Cardiac fibroblast (primary cell): ENCODE measurements at places on chromosomes 3 and 15.

GRCh38 chr3:144282313-144282712 lies 310.7 kb downstream of the DIPK2A start:
- no peak for DNase-seq

GRCh38 chr3:69011096-69011730 lies 2.3 kb downstream of the EOGT start:
- DNase-seq: peak; percentile 42

GRCh38 chr3:46359733-46360493 lies 6.0 kb downstream of the CCR2 start:
- peak; percentile 33 for DNase-seq

DNA sequence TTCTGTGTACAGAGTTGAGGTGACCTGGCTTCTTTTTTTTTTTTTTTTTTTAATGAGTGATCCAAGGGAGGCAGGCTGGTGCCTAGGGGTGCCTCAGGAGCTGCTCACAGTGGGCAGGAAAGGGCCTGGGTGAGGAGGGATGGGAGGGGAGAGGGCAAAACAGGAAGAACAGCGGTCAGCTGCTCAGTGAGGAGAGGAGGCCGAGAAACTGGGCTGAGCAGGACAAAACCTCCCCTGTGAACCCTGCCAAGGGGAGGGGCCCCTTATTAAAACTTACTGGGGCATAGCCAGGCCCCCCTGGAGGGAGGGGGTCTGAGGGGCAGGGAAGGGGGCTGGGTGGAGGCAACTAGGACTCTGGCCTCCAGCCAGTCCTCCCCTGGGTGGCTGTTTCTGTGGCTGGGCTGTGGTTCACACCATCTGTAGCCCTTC lies 3.5 kb downstream of the PLEKHO2 start:
- no peak for DNase-seq

GRCh38 chr15:94582368-94582767 lies 351.0 kb downstream of the MCTP2 start:
- DNase-seq: peak; percentile 21

- no peak for DNase-seq
These were observed 134.8 kb downstream of the THRB start for GRCh38 chr3:24359645-24360462.

DNA sequence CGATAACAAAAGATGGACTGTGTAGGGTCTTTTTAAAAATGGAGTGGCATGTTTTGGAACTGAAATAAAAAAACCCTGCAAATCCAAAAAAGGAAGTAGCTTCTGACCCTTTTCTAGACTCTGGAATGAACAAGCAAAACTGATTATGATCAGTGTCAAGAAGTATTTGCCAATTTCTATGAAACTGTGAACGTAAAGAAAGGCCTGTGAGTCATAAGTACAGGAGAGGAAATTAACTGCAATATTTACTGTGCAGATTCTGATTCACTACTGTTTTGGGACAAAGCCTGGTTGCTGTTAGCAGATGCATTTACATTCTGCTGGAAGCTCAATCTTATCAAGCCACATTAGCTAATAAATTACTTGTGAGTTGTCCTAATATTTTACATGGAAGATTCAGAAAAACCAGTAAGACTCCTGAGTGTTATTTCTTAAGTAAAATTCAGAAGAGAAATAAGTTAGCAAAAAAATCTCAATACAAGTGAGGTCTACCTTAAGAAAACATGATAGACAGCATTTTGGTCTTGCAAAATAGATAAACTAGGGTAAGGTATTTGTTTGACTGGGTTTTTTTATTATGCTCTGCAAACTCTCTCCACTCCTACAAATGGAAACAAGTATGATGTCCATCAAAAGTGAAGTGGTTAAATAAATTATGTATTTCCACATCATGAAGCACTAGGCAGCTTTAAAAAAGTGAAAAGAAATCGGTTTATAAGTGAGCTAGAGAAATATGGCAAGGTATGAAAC lies 90.2 kb upstream of the LMOD3 start:
- DNase-seq: peak; percentile 85

DNA sequence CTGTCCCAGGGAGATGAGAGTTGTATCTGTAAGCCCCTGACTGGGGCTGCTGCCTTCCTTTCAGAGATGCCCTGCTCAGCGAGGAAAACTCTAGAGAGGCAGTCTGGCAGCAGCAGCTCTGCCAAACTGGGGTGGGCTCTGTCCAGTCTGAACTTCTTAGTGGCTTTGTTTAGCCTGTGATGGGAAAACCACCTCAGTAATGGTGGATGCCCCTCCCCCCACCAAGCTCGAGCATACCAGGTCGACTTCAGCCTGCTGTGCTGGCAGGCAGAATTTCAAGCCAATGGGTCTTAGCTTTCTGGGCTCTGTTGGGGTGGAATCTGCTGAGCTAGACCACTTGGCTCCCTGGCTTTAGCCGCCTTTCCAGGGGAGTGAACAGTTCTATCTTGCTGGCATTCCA lies 218.3 kb downstream of the TUSC7 start:
- DNase-seq: no peak

DNA sequence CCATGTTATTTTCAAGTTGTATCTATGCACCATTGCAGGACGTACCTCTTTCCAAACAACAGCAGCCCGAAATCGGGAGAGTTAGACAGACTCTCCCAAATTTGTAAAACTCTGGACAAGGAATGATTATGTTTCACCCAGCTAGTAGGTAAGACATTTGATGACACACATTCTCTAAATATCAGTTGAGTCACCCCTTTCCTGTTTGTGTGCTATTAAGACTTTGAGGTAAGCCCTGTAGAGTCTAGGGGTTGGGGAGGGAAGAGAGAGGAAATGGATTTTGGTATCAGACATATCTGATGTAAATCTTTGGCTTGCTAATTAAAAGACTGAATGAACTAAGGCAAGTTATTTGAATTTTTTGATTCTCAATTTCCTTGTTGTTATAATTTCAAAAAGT lies 999.0 kb downstream of the TUSC7 start:
- no peak for DNase-seq

DNA sequence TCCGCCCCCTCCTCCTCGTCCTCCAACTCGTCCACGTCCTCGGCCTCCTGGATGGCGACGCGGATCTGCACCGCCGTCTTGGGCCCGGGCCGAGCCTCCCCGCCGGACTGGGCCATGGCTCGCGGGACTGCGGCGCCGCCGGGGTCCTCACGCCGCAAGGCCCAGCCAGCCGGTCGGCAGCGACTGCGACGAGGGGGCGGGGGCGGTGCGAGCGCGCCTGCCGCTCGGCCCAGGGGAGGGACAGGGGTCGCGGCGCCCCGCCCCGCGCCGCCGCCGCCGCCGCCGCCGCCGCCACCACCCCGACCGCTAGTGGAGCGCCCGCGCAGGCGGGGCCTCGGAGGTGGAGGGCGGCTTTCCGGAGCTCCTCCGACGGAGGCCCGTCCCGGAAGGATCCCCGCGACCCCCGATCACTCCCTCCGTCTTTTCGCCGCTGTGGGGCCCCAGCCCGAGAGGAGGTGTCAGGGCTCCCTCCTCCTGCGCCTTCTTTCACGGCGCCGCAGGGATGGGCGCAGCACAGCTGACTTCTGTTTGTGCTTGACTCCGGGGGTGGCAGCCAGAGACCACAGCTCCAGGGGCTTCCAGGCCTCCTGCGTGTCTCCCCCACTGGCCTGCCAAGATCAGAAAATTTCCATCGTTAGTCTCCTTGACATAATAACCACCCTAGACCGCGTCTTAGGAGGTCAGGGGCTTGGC lies at the start of gene LARP6:
Gene LARP6, minus strand, starts transcription at position 185 of the 693 bp plus-strand sequence. Its CDS starts 69 bp downstream, at position 116.
- DNase-seq: peak; percentile 29

- DNase-seq: peak; percentile 76
These were observed 60.5 kb downstream of the ITGB5 start for GRCh38 chr3:124826703-124827102.

- DNase-seq: no peak
These were observed 6.4 kb upstream of the SNUPN start for GRCh38 chr15:75631935-75632334.

GRCh38 chr3:115292677-115293165 lies 145.6 kb upstream of the ZBTB20 start:
- no peak for DNase-seq

DNA sequence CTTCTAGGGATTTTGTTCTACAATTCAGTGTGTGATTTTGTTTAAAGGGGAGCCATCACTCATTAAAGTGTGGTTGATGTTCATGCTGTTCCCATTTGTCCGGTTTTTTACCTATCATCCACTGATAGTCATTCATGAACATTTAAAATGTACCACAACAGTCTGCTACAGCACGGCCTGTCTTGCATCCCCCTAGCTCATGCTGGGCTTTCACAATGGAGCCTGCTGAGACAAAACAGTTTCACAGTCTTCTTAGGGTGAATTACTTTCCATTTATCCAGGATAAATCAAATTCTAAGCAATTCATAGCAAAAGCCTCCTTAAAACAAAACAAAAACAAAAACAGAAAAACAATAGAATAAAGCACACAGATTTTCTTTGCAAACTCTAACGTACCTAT lies 627.2 kb downstream of the CADM2 start:
- DNase-seq: no peak

DNA sequence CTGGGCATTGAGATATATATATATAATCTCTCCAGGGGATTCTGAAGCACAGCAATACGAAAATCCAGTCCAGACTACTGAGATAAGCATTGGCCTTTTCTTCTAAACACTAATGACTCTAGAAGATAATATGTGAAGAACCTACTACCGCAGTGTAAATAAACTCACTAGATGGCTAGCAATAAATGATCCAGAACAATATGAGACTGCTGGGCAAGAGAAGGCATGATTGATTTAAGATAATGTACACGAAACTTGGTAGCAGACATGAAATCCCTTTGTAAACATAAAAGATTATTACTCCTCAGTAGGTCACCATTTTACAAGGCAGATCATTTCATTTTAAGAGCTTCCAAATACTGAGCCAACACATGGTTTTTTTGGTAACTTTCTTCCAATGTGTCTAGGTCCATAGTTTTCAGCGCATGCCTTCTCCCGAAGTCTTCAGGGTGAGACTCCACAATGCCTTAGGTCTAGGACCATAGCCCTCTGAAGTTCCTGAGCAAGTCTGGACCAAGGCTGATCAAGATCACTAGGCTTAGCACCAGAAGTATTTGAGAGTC lies 193.2 kb downstream of the LRRN1 start:
- DNase-seq: no peak

DNA sequence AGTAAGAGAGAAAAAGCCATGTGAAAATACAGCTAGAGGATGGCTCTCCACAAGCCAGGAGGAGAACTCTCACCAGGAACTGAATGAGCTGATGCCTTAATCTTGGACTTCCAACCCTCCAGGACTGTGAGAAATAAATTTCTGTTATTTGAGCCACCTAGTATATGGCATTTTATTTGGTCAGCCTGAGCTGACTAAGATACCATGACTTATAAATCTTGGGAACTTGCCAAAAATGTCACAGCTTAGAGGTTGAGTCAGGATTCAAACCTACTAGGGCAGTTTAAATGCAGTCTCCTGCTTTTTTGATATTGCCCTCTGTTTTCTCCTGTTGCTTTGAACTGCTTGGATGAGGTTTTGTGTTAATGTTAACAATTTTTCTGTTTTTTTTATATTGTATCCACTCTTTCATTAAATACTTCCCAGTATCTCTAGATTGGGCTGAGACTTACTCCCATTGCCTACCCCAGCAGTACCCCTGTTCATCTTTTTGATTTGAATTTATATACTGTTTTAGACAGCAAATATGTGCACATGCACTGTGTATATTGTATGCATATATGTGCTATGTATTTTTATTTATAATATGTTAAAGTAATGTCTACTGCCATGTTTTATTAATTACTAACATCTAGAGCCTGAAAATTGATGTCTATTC lies 1223.2 kb downstream of the OTOL1 start:
- DNase-seq: peak; percentile 97

DNA sequence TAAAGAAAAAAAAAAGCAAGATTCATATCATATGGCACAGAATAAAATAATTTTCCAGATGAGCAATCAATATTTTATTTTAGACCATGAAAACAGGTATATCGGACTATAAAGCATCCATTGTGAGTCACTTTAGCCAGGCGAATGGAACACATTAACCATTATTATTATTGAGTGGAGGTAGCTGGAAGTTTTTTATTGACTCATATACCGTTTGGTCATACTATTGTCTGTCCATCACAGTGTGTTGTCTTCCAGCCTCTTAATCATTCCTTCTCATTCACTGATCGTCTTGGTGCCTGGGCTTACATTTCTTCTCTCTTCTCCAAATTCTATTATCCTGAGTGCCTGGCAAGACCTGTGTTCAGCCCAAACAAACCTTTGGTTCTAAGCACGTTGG lies 634.8 kb downstream of the MECOM start:
- peak; percentile 56 for DNase-seq

DNA sequence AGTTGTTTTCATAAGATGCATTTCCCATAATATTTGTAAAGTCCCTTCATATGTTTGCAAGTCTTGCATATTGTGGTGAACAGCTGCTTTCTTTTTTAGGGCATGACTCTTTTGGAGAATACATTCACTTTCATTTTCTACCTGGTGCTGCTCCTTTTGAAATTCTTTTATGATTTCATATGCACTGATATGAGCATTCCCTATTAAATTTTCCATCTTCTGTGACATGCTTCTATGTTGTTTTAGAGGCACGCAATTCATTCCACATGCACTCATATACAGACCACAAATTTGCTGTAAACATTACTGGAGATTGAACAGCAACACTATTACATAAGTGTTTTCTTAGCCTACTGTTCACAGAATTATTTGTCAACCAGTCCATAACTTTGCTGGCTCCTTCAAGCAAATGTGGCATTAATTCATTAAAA lies 92.8 kb upstream of the TNFSF10 start:
- peak; percentile 22 for DNase-seq

DNA sequence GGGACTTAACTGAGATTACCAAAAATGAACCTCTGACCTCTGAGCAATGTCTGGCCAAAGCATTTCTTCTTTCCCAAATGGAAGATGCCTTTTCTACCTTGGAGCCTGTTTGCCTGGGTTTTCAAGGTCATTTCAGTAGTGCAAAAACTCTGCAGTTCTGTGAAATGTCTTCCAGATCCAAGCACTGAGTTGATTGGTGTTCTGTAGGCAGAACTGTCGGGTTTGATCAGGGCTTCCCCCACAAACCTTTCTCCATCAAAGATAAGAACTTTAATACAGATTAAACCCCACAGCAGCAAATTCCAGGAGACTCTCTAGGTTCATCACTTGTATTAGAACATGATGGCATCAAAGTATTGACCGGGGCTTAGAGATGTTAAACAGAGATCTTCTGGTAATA lies 192.7 kb upstream of the TOPAZ1 start:
- DNase-seq: no peak

- DNase-seq: peak; percentile 42
These were observed 139.0 kb downstream of the FAM43A start for GRCh38 chr3:194824701-194825111.

DNA sequence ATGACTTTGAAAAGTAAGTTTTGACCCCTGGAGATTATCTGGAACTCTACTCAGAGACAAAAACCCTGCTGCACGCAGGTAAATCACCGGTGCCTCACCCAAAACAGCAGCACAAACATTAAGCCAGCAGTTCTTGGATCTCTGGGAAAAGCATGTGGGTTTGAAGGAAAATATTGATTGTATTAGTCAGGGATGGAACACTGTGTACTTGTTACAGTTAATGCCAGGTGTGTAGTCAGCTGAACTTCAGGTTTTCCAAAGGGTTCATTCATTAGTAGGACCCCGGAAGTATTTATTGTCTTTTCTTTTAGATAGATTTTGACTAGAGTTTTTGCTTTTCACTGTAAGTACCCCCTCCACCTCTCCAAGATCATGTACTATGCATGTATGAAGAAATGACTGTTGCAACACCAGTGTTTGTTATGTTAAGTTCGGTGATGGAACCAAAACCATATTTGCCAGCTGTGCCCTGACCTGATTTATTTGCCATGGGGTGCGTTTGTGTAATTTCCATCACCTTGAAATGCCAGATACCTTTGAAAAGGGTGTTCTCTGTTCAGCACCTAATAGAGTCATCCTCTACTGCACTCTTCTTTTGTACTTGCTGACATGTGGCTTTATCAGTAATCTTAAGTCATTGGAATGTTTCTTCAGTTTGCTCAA lies 14.5 kb downstream of the ARHGEF26 start:
- peak; percentile 17 for DNase-seq
